ENCODE measurements at places on chromosomes 5 and 9.

DNA sequence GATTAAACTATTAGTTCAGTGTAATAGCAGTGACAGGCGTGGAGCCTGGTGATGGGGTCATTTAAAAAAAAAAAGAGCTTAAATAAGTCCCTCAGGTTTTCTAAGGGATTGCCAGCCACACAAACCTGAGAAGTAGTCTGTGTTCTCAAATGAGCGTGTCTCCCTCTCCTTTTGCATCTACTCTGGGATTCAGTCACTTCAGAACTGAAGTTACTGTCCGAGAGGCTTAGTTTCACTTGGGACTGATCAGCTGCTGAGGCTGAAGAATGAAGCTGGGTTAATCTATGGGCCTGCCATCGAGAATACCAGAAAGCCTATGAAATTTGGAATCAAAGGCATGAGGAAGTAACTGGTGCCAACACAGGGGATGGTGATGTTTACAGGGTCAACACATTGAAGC, 310.1 kb downstream of the ADAMTS6 start:
- DNase-seq: no peak
- peaks cover 20% of the 10 kb centered on the region for H3K27me3 ChIP-seq
- H3K27ac ChIP-seq: no peak overlapping the region
- no peaks in the 10 kb centered on the region for H3K36me3 ChIP-seq

GRCh38 chr5:135065306-135066265, 31.6 kb upstream of the PITX1 start:
- H3K36me3 ChIP-seq: no peaks in the 10 kb centered on the region
- no peak for DNase-seq

GRCh38 chr9:109967651-109968642, 187.9 kb downstream of the PALM2AKAP2 start:
- H3K4me1 ChIP-seq: no peaks in the 10 kb centered on the region
- no peak for DNase-seq
- peaks cover 19% of the 10 kb centered on the region for H3K27me3 ChIP-seq
- no peaks in the 10 kb centered on the region for H3K36me3 ChIP-seq
- H3K27ac ChIP-seq: no peak overlapping the region

DNA sequence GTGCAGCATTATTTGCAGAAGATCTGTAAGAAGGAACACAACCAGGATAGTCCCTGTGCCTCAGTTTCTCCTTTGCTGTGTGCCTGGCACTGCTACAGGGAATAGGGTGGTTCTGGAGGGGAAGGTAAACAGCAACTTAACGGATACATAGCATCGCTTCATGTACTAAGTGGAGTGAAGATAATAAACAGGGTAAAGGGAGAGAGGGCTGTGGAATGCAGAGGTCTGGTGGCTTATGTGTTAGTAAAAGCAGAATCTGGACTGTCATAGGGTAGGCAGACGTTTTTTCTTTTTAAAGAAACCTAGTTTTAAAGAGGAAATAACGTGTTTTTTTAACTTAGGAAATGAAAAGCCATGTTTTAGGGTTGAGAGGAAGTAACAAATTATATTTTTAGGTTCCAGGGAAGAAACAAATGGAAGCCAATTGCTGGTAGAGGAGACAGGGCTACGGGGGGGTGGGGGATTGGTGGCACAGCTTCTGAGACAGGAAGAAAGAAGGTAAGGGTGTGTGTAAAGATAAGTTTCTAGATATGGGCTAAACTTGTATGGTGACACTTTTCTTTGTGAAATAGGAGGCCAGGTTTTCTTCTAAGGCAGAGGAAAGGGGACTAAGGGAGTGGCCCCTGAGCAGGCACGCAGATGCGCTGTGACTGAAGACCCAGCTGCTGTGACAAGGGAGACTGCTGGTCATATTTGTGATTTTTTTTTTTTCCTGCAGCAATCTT, 1.3 kb downstream of the GNG10 start:
- H3K4me3 ChIP-seq: peak overlapping the region; percentile 97
- peak overlapping the region; percentile 94 for H3K27ac ChIP-seq
- peaks cover 15% of the 10 kb centered on the region for H3K36me3 ChIP-seq
- no peaks in the 10 kb centered on the region for H3K27me3 ChIP-seq

Data from natural killer cell treated with Interleukin-12 subunit alpha and Interleukin-12 subunit beta and Interleukin-15 and Interleukin-18, amount 100 ng/mL, for 72 hours (primary cell).